ENCODE measurements at places on chromosomes 5 and 9.

- DNase-seq = no peak
Measured at GRCh38 chr5:15387931-15388524, 112.0 kb upstream of the FBXL7 start.

GRCh38 chr5:155154973-155155372 lies 141.4 kb downstream of the KIF4B start:
- no peak for DNase-seq

- DNase-seq = peak; percentile 85
Measured at GRCh38 chr5:91281401-91281800, 101.7 kb downstream of the ARRDC3 start.

GRCh38 chr5:81067406-81067805 lies 107.2 kb downstream of the RASGRF2 start:
- no peak for DNase-seq

- no peak for DNase-seq
Measured at GRCh38 chr5:153432583-153432982, 57.9 kb upstream of the GRIA1 start.

DNA sequence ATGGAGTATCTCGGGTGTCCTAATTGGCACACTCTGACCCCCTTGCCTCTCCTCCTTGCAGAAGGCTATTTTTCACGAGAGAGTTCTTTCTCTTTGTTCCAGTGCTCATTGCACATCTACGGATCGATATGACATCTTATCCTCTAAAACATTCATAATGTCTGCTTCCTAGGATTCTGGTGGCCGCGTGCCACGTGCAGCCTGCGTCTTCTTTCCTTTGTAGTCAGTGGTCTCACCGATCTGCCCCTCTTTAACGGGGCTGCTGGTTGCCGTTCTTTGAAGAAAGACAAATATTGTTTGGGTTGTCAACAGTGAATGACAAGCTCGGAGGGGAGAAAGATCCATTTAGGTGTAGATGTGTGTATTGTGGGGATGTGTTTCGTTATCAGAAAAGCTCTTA lies 252.4 kb upstream of the WWC1 start:
- no peak for DNase-seq

DNA sequence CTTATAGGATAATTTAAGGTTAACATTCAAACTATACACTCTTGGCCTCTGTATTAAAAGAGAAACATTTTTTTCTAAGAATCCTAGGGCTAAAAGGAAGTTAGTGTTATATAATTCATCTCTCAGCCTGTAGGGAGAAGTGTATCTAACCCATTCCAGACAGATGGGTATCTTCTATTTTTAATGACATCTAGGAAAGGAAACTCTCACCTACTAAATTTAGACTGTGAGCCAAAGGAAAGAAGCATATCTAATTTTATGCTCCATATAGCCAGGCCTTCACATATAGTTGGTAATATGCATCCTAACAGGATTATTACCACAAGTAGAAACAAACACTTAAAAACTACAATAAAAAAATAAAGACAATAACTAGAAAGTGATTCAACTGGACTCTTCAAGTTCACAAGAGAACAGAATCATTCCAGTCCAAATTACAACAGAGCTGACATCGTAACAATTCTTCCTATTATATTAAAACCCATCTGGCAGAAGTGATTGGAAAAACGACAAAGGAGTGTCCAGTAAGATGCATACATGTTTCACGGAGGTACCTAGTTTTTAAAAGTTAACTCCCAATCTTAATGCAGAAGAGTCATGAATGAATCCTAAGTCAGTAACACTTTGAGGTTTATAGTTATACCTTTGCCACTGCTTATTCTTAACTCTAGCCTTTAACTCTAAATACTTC lies 39.4 kb downstream of the SCAI start:
- DNase-seq = no peak

- DNase-seq = no peak
Measured at GRCh38 chr5:150528924-150529546, 21.1 kb downstream of the NDST1 start.

DNA sequence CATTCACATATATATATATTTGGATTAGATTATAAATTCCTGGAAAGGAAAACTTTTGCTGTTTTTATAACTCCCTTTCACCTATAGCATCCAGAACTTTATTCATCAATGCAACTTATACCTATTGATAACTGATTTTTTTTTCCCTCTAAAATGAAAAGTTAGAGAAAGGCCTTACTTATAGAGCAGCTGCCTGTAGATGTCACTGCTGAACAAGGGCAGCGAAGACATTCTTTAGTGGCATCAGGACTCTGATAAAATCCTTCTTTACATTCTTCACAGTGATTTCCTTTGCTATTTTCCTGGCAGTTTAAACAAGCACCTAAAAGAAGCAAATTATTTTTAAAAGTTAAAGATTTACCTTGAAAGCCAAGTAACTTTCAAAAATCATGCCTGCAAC lies 32.3 kb upstream of the CDK5RAP2 start:
- DNase-seq = no peak

DNA sequence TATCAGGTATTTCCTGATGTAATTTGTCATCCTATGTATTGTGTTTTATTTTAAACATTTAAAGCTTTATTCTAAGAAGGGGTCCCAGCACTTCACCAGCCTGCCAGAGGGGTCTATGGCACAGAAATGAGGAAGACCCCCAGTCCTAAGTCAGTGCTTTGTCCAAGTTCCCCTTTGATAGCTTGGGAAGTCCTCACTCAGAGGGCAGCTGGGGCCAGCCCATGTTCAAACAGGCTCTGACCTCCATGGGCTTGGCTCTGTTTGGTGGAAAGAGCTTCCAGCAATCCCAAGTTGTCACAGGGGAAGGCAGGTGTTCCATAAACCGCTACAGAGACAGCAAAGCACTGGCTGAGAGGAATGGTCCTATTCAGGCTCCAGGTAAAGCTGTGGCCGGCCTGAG lies 26.6 kb upstream of the AKNA start:
- no peak for DNase-seq

GRCh38 chr5:6483880-6484382 lies 35.3 kb downstream of the UBE2QL1 start:
- DNase-seq = no peak

DNA sequence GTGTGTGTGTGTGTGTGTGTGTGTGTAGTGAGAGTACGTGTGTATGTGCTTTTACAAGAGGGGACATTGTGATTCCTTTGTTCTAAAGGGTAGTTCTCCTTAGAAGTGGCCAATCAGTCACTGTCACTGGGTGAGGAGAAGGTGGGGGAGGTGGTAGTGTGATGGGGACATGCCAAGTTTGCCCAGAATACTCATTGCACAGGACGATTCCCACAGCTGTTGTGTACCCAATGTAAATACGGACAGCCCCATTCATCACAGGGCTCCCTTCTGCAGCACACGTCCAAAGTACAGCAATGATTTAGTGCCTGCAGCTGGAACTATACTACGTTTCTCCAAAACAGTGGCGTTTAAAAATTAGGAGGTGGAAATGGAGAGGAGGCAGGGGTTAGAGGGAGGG lies 287.8 kb downstream of the TLR4 start:
- no peak for DNase-seq

DNA sequence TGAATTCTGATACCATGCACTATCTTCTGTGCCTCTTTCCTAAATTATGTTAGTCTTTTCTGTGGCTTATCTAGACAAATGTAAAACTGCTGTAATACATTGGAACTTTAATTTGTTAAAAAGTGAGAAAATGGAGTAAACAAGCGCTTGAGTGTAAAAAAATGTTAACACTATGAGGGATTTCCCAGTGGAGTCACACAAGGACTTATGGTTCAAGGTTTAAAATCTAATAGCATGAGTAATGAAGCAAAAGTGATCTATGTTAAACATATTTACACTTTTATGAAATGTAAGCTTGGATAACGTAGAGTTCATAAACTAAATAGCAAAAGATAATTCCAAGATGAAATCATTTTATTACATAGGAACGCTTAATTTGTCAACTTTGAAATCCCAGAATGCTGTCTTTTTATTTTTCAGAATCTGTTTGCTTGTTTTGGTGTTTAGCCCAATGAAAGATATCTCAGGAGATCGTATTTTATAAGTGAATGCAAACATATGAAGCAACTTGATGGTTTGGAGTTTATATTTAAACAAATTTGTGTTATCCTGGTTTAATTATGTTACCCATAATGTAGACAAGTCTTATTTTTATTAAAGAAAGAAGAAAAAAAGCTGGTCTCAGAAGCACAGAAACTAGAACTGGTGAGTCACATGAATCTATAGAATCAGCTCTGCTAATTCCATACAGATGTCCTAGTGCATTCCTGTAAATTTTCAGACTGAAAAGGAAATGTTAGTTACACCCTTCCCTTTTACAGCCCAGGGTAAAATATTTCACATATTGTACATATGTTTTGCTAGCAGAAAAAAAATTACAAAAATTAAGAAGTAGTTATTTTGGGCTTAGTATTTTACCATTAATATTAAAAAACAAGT lies 34.2 kb upstream of the FBN2 start:
- peak; percentile 89 for DNase-seq

- peak; percentile 73 for DNase-seq
Measured at GRCh38 chr9:124122813-124123462, 111.4 kb downstream of the LHX2 start.

DNA sequence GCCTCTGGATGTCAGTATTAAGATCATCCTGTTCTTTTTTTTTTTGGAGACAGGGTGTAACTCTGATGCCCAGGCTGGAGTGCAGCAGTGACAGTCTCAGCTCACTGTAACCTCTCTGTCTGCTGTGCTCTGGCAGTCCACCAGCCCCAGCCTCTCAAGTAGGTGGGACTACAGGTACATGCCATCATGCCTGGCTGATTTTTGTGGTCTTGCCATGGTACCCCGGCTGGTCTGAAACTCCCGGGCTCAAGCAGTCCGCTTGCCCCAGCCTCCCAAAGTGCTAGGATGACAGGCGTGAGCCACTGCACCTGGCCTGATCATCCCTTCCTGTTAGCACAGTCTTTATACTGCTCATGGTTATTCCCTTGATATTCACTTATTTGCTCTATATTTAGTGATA lies 3.5 kb downstream of the KDM4C start:
- DNase-seq = no peak

- DNase-seq = no peak
Measured at GRCh38 chr5:7657153-7657552, 193.8 kb downstream of the CFAP90 start.

DNA sequence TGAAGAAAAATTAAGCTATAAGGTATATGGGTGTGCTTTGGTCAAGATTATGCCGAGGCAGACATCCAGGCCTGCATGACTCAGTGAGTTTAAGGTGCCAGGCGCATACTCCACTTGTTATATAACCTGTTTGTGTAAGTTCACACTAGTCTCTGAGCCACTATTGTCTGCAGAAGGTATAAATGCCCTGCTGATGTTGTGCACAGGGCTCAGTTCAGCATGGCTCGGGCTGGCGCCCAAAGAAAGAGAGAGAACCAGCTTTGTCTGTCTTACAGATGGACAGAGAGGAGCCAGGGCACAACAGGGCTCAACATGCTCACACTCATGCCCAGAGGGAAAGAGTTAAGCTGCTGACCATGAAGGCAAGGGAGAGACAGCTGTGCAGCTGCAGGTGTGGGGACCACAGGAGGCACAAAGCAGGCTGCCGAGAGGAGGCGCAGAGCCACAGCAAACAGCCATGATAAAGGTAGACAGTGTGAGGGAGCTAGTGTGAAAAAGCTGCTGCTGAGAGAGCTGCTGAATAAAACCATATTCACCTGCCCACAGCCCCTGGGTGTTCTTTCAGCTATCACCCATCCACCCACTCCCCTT lies 1587.6 kb upstream of the C9orf72 start:
- DNase-seq = no peak

- peak; percentile 94 for DNase-seq
Measured at GRCh38 chr5:156367597-156367996, 40.6 kb downstream of the SGCD start.

DNA sequence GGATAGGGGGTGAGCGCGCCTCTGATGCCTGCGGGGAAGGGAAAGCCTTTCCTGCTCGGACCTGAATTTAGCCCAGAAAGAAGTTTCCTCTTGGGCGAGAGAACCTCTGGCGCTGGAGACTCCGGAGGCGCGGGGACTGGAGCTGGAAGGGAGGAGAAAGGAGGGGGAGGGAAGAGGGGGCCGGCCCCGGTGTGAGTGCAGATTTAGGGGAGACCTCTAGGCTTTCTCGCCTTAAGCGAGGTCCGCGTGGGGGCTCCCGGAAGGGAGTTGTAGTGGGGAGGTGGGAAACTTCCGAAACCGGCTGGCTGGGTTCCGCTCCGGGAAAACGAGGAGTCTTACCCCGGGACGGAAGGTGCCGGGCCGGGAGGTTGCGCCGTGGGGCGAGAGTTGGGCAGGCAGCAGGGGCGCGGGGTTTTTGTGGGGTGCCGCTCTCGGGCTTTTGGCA lies 1.3 kb downstream of the PCSK5 start:
- peak; percentile 20 for DNase-seq

- no peak for DNase-seq
Measured at GRCh38 chr9:77514886-77515711, 133.0 kb downstream of the GNA14 start.

DNA sequence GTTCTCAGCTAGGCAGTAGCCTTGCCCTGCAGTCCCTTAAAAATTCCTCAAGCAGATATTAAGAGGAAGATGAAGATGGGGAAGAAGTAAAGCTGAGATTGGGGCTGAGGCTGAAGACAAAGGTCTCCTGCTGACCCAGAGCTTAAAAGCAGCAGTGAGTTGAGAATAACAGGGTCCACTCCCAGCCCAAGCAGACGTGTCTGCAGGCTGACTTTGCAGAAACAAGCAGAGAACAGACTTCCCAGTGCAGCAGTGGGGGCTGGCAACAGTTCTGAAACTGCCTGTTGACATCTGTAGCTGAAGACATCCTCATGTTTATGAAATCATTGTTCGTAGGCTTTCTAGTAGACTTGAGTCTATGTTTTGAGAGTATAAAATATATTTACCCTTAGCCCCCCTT lies 1.1 kb downstream of the CTXN3 start:
- no peak for DNase-seq

Measured in fibroblast of skin of right quadriceps (primary cell).